ENCODE measurements at places on chromosomes 6 and 20. TPM values are rescaled to one million over a fixed set of nuclear protein-coding genes. Genes with fewer than 3 reads are reported as not detected.

- DNase-seq: no peak
Observed at GRCh38 chr6:129498950-129499842, 210.8 kb downstream of the ARHGAP18 start.

- no peak for DNase-seq
Observed at GRCh38 chr20:48648482-48649051, 179.2 kb downstream of the PREX1 start.

- no peak for DNase-seq
Observed at GRCh38 chr20:41080866-41081265, 52.2 kb downstream of the TOP1 start.

TGM2 gene
- 389 TPM for total RNA-seq

PGBD1 gene
- 1.8 TPM for total RNA-seq

Measured in mucosa of gallbladder (tissue), 1 donor.